AG09309 (cell line): ENCODE measurements at places on chromosomes 5 and 9.

DNA sequence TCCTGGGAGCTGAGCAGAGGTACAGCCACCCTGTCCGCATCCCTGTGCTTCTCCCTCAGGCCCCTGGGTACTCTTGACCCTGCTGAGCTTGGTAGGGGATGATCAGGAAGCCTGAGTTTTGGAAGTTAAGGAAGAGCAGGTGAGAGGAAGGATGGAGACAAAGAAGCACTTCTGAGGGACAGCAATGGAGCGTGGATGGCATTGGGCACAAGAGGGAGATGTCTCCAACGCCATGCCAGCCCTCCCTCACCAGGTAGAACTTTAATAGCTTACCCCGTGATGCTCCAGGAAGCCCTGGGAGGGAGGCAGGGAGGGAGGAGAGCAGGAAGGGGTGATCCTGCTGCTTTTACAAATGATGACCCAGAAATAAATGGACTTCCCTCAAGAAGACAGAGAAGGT is 29.9 kb upstream of the SMU1 start:
- no peak for DNase-seq

- DNase-seq = no peak
Measured at GRCh38 chr9:105328872-105329718, 84.6 kb downstream of the SLC44A1 start.

GRCh38 chr5:132425009-132425937 is 55.8 kb downstream of the SLC22A5 start:
- no peak for DNase-seq

DNA sequence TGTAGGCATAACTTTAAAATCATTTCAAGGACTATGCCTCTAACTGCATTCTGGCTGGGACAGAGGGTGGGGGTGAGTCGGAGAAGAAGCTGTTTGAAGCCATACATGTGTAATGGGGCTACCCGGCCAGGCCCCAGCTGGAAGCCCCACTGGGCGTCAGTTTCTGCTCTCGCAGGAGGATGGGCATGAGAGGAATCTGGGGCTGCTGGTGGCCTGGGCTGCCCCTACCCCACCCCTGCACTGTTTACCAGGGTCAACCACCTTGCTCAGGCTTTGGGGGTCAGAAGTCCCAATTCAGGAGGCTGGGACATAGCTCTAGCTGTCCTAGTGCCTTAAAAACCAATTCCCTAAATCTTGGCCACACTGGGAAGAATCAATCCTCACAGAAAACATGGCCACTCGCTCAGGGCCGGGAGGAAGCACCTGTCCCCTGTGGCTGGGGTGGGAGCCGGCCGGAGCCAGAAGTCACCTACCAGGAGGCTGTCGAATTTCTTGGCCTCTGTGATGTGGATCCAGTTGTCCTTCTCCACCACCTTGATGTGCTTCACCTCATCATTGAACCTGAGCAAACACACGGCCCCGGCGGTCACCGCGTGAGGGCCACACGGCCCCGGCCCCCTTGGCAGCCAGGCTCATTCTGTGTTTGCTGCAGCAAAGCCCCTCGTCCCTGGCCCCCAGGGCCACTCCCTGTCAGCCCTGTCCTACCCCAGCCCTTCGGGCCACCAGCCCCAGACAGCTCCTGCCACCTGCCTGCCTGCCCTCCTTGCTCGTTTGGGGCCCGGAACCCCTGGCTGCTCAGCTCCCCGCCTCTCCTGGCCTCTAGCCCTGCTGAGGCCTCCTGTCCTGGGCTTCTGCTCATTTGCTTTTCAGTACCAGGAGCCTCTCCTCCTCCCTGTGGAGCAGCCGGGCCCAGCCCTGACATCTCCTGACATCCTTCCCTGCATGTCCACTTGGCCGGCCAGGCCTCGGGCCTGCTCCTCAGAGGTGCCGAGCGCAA is 33.6 kb upstream of the SARDH start:
- DNase-seq = no peak

GRCh38 chr5:120479066-120479465 is 15.0 kb downstream of the PRR16 start:
- no peak for DNase-seq

GRCh38 chr5:84783003-84783402 is 398.3 kb upstream of the EDIL3 start:
- no peak for DNase-seq

DNA sequence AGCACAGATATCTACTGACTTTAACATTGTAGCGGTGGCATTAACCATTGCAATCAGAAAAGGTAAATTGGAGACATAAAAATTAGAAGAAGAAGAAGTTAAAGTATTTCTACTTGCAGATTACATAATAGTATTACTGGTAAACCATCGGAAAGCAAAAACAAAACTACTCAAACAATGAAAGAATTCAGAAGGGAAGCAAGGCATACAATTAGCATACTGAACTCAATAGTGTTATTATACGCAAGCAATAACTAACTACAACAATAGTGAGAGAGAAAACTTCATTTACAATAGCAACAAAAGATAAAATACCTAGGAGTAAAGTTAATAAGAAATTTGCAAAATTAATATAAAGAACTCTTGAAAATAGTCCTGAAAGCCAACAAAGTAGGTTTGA is 6.6 kb upstream of the TEX53 start:
- no peak for DNase-seq

DNA sequence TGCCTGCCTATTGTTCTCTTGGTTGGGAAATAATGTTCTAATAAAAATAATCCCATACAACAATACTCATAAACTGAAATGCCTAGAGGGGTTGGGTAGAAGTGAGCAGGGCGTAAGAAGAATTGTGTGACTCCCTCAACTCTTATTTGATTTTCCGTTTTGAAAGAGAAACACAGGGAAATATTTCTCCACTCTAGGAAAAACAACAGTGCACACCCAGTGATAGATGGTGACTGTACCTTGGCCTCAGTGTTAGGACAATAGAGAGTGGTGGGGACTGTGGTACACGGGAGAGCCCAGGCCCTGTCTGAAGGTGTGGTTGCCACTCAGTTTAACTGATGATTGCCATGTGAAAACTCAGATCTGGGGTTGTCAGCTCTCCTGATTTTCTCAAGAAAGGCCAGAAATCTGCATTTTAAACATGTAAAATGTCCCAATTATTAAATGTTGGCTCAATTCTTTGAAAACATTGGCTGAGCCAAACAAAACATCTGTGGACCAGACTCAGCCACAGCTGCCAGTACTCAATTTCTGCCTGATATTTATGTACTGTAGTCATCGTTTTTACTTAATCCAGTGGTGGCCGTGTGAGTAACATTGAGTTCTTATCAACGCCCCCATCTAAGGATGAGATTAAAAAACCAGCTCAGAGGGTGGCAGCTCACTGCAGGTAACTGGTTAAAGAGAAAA is 103.8 kb upstream of the ZNF618 start:
- peak; percentile 17 for DNase-seq

GRCh38 chr5:140113180-140113698 is 670 bp upstream of the PURA start:
- no peak for DNase-seq

GRCh38 chr5:69516769-69517168 is 24.2 kb downstream of the OCLN start:
- DNase-seq = no peak

DNA sequence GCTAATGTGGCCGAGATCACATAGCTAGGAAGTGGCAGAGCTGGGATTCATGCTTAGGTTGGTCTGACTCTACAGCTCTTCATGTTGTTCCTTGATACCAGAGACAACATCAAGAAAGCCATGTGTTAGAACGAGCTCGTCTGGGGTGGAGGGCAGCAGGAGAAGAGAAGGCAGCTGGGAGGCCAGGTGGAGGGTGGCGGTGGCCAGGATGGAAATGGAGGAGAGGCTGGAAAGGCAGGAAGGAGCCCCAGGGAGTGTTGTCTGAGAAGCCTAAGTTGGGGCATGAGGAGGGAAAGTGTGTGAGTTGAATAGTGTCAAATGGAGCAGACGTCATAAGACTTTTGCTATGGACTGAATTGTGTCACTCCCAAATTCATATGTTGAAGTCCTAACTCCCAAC is 315.3 kb downstream of the GADD45G start:
- no peak for DNase-seq

DNA sequence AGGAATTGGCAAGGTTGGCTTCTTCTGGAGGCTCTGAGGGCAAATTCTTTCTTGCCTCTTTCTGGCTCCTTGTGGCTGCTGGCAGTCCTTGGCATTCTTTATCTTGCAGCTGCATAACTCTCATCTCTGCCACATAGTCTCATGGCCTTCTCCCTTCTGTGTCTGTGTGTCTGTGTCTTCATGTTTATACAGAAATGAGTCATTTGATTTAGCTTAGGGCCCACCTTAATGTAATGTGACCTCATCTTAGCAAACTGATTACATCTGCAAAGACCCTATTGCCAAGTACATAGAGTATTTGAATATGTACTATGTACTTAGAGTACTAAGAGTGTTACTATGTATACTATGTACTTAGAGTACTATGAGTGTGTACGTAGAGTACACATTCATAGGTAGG is 122.5 kb downstream of the RFK start:
- no peak for DNase-seq

DNA sequence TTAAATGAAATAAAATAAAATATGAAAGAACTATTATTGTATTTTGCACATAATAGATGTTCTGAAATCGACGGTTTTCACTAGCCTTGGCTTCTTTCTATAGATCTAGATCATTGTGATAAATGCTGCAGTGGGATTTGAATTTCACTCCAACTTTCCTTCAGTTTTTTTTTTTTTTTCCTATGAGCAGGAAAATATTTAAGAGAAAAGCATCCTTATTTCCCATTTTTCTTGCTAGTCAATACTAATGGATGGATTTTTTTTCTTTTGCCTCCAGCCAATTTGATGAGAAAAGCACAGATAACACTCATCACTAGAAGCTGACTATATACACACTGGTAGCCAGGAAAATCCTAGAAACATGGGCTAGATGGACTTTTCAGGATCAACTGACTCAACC is 249.0 kb downstream of the NFIB start:
- no peak for DNase-seq

DNA sequence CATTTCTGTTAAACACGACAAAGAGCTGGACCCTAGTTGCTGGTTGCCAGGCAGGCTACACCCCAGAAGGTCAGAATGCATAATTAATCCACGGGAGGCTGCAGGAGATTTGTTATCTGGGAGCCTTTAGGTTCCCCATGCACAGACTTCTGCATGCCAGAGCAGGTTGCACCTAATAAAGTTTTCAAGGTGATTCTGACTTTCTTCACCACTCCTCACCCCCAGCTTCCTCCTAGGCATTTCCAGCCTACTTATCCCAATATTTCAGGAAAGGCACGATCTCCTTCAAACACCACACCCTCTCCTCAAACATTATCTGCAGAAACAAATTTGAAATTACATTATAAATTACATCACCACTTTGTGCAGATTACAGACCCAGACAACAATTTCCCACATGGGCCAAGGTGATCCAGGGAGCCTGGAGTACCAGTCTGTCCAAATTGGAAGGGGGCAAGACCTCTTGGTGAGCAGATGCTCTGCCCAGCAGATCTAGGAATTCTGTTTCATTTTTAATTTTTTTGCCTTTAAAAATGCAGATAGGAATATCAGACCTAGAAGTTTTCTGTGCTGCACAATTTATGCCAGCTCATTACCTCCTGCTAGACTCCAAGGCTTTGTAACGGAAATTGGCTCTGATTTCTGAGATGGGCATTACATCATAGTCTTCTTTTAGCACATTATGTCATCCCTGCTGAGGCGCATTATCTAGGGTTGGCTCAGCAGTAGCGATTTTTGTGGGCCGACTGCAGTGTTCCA is 363.4 kb upstream of the SLC30A5 start:
- peak; percentile 74 for DNase-seq

GRCh38 chr9:134396825-134397224 is 70.6 kb downstream of the RXRA start:
- DNase-seq = no peak

DNA sequence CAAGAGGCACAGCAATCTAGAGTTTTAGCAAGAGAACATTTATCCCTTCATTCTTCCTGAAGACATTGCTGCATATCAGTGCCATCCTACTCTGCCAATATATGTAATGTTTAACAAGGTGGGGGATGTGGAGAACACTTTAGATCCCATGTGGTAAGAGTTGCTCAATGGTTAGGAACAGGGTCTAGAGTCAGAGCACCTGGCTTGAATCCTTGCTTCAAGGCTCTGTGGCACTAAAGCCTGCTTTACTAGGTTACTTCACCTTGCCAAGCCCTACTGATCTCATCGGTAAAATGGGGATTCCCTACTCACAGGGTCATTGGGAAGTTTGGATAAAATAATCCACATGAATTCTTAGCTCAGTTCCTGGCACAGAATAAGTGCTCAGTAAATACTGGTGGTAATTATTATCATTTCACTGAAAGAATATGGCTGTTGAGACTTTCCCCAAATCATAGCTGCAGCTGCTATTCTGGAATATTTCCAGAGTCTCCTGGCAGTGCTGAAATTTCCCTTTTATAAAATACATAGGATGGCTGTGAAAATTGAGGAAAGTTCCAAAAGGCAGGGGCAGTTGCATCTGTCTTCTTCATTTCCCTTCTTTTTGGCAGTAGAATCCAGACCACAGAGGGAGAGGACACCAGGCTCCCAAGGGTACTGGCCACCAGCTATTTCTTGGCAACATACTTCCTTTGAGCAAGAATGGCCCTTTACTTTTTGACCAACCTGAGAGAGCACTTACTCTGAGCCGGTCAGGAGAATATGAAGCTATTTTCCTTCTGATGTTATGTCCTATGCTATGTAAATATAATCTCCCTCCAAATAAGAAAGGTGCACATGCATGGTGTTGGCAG is 142.8 kb downstream of the PALM2AKAP2 start:
- no peak for DNase-seq

- DNase-seq = no peak
Measured at GRCh38 chr9:13487936-13488335, 208.4 kb upstream of the MPDZ start.

DNA sequence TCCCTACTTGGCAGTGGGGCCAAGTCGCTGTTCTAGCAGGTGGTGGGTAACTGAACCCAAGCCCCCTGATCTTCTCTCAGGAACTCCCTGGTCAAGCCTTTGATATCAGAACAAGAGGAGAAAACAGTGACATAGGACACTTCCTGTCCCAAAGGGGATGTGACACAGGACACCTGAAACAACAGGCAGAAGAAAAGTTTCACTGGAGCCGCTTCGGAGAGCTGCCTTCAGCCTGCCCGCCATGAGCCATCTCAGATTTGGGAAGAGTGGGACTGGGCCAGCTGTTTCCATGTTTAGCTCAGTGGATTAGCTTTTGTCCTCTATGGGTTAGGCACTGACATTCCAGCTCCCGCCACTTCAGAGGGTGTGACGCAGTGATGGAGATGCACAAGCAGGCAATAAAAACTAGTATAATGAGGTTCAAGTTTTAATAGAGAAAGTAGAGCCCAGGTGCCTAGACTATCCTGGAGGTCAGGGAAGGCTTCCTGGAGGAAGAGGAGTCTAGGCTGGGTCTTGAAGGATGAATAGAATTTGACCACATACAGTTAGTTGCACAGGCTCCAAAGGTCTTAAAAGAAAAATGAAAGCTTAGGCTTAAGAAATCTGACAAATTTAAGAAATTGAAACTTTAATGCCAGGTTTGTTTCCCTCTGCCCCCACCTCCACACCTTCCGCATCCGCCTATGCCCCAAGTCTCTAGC is 104.1 kb upstream of the SPRY4 start:
- DNase-seq = no peak
